Amniotic stem cell (primary cell): ENCODE measurements at places on chromosomes 6 and 20.

GRCh38 chr20:63501818-63502670 lies 3.2 kb upstream of the EEF1A2 start:
- no peak for DNase-seq

- DNase-seq: peak; percentile 39
Observed at GRCh38 chr6:130293800-130294199, 71.0 kb upstream of the SAMD3 start.

DNA sequence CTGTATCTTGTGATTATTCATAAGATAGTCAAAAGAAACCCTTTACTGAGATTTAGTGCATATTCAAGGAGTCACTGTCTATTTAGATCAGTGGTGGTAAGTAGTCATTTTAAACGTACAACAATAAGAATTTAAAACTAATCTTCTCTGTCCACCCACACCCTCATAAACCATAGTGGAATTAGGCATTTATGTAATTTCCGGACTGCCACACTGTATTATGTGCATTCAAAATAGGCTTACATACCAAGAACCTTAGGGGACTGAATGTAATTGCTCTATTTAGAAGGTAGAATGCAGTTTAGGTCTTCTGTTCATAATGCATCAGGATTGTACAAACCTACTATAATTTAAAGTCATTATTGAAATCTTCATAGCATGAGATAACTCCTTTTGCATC lies 685.4 kb downstream of the TENT5A start:
- DNase-seq: peak; percentile 19

GRCh38 chr6:111813237-111813636 lies 60.0 kb downstream of the FYN start:
- no peak for DNase-seq

DNA sequence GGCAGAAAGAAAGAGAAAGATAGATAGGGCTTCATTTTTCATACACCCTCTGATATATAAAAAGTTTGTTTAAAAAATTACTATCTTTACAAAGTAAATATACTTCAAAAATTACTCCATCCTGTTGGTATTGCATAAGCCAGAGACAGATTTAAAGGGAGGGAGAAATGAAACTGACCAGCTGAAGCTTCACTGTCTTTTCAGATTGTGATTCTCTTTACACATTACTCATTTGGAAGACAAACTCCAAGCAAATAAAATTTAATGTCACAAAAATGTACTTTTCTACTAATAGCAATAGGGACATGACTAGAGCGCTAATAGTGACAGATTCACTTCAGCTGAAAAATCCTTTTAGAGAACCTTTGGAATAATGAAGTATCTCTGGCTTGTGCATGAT lies 38.6 kb upstream of the MARCKS start:
- DNase-seq: no peak

DNA sequence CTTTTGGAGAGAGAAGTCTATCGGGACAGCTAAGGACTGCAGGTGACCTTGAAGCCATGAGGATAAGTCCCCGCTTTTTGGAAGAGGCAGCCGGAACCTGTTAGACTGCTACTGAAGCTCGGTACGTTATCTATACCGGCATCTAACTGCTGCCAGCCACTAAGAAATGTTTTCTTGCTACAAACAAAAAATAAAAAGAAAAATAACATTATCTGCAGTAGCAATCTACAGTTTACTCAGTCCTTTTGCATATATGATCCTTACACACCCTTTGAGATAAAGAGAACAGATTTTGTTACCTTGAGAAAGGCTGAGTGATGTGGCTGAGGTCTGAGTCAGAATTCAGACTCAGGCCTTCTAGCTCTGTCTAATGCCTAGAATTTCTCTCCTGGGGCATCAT lies 314.6 kb downstream of the CDH26 start:
- no peak for DNase-seq

DNA sequence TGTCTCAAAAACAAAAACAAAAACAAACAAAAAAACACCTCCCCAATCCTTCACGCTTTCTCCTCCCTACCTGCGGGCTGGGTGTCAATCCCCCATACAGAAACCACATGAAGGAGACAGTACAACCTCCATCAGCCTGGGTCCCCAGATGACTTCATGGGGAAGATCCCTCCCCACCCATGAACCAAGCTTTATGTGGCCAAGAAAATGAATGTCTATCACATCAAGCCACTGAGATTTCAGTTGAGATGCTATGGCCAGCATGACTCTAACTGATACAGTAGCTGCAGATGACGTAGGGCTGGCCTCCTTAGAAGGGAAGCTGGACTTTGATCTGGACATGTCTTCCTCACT lies 21.2 kb upstream of the BNIP5 start:
- no peak for DNase-seq

DNA sequence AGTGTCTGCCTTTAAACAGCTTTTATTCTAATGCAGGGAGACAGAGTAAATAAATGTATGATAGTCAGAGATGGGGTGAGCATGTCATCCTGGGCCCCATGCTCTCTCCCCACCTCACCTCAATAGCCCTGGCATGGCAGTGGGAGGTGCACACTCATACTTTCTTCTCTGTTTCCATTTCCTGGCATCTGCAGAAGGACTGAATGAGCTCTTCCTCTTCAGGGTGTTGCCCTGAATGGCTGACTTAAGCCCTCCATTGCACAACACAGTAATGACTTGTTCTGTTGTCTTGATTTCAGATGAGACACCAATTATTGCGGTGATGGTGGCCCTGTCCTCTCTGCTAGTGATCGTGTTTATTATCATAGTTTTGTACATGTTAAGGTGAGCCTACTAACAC lies 57.0 kb upstream of the GNRH2 start:
- DNase-seq: no peak

DNA sequence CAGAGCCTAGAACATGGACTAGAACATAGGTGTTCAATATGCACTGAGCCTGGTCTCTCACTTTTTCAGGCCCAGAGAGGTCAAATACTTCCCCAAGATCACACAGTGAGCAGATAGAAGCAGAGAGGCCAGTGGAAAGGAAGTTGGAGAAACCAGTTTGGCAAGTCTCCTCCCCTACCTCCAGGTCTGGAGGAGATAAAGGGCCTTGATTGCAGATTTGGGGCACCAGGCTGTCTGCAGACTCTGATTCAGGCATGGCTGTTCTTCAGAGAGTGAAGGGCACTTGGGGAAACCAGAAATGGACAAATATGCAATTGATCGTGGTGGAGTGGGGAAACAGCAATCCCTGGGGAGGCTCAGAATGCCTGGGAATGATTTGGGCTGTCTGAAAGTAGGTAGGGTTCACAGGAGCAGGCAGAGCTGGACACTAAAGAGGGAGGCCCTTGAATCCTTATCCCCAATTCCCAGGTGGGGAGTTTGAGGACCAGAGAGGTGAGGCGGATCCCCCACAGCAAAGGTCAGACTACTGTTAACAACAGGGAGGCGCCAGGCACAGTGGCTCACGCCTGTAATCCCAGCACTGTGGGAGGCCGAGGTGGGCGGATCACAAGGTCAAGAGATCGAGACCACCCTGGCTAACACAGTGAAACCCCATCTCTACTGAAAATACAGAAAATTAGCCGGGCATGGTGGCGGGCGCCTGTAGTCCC lies 2.3 kb downstream of the PEDS1 start:
- DNase-seq: no peak

DNA sequence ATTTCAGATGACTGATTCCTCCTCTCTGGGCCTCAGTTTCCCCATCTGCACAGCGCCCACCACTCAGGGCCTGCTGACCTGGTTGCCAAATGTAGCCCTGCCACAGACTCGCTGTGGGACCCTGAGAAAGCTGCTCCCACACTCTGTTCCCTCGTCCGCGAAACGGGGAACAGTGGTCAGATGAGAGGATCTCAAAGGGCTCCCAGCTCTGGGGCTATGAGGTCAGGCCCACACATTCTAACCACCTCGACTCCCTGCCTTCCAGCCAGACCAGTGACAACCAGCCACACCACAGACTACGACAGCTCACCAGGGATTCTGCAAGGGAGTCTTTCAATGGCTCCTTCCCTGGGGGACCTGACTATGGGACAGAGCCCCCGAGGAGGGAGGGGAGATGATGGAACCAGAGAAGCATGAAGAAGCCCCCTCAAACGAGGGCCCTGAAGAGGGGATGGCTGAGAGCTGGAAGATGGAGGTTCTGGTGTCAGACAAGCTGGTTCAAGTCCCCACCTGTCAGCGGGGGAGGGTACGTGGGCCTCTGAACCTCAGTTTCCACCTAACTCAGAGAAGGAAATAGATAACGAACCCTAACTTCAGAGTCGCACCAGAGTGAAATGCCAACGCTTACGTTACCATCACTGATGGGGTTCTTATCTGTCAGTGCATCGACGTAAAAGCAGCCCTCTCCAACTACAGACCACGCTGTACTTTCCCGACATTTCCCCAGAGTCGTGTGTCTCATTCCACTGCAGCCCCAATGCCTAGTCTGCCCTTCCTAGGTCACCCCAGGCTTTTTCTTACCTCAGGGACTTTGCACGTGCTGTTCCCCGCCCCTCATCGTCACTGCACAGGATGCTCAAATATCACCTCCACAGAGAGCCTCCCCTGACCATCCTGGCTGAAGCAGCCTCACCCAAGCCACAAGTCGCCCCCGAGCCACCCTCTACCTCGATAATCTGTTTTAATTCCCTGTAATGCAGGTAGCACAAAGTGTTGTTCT lies 60.5 kb downstream of the PREX1 start:
- no peak for DNase-seq

GRCh38 chr20:20227013-20227571 lies 140.8 kb upstream of the INSM1 start:
- DNase-seq: no peak

DNA sequence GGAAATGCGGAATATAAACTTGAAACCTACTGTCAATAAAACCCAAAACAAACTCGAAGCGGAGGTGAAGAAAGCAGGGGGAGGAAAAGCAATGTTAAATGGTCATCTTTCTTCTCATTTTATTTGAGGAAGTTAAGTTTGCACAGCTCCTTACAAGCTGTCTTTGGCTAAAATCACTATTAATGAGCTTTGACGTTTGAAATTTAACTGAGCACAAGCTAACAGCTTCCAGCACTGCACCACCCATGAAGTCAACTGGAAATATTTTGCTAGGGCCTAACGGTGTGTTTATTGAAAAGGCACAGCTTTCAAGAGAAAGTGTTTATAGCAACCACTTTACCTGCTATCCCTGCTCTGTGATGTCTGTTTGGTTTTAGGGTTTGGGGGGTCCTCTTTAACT lies 103.8 kb downstream of the PKHD1 start:
- no peak for DNase-seq

GRCh38 chr6:130969791-130970491 lies 93.1 kb downstream of the EPB41L2 start:
- no peak for DNase-seq

- peak; percentile 29 for DNase-seq
Observed at GRCh38 chr6:158707120-158707820, 57.4 kb downstream of the SYTL3 start.

- no peak for DNase-seq
Observed at GRCh38 chr20:24630486-24631172, 161.2 kb downstream of the SYNDIG1 start.

- DNase-seq: no peak
Observed at GRCh38 chr6:76703285-76703684, 630.8 kb upstream of the IMPG1 start.

- DNase-seq: no peak
Observed at GRCh38 chr20:51389543-51390264, 152.8 kb downstream of the NFATC2 start.

DNA sequence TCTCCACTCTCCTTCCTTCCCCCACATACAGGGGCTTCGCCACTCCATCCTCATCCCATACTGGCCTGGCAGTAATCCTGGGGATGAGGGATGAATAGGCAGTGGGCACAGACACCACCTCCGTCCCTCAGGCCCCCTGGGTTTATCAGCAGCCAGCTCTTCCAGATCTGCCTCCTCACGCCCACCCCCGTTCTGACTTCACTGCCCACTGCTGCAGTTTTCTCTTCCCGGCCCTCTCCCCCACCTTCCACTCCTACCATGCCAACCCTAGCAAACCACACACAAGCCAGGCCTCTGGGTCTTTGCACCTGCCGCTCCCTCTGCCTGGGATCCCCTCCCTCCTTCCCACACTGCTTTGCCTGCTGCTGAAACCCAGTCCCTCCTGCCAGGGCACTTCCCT lies 22.3 kb downstream of the PNPLA1 start:
- DNase-seq: no peak

DNA sequence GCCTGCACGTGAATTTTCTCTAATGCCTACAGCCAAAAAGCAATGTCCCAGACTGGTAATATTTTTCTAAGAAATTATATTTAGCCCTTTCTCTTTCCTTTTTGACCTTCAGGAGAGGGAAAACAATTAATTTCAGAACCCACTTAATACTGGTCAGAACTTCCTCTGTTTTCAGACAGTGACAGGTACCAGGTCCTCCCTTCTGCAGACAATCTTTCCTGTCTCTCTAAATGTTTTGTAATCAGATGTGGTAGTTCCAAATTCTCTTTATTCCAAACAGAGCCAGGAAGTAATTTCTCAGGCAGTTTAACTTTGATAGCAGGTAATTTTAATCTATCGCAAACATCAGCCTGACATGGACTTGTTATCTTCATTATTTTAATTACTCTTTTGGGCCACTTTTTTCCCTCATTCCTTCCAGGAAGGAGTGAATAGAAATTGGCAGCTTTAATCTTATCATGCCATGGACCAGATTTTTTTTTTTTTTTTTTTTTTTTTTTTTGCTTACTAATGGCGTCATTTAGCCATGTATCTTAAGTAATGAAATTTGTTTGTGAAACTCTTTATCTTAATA lies 348.6 kb upstream of the SOX4 start:
- no peak for DNase-seq
